ENCODE measurements at places on chromosomes 5 and 9. TPM values are rescaled to one million over a fixed set of nuclear protein-coding genes. Genes with fewer than 3 reads are reported as not detected.

Gene FOXI1
- total RNA-seq = not detected

Gene PDE8B
- total RNA-seq = 0.70 TPM

Gene INSYN2B
- not detected for total RNA-seq

Gene VAV2
- total RNA-seq = 29.4 TPM

Gene TRIM36
- 20.6 TPM for total RNA-seq

Gene FBXL7
- total RNA-seq = 21.4 TPM

Gene ELAVL2
- total RNA-seq = 0.35 TPM

Gene DOCK2
- 7.2 TPM for total RNA-seq

Gene PLCXD3
- total RNA-seq = 1.2 TPM

Gene TMEM161B
- total RNA-seq = 27.8 TPM

Gene KCNMB1
- 1.5 TPM for total RNA-seq

Gene LMNB1
- 14.1 TPM for total RNA-seq

Gene NEUROG1
- total RNA-seq = not detected

Gene TTC33
- 22.6 TPM for total RNA-seq

Gene ZNF366
- 0.96 TPM for total RNA-seq

Gene LHFPL2
- 44.8 TPM for total RNA-seq

Gene BARHL1
- not detected for total RNA-seq

Gene TOPORS
- total RNA-seq = 12.5 TPM

Gene CD180
- 1.3 TPM for total RNA-seq

Gene SHISAL2B
- total RNA-seq = not detected

Gene PAX5
- total RNA-seq = 0.29 TPM

Gene IFNA13
- not detected for total RNA-seq

Gene PCDHA6
- 0.47 TPM for total RNA-seq

Gene SLC1A1
- total RNA-seq = 44.8 TPM

Gene SLC34A3
- total RNA-seq = not detected

Gene MEIKIN
- total RNA-seq = not detected

Gene HBEGF
- 13.1 TPM for total RNA-seq

Gene GMCL2
- not detected for total RNA-seq

Gene C5orf58
- total RNA-seq = not detected

Gene SLC46A2
- total RNA-seq = not detected

Gene PAEP
- total RNA-seq = not detected

Gene DRD1
- total RNA-seq = not detected

Gene TLX3
- total RNA-seq = not detected

Gene FRMD3
- 12.2 TPM for total RNA-seq

Gene FOXD4L4
- total RNA-seq = 0.27 TPM

Gene MROH2B
- not detected for total RNA-seq

Gene DND1
- 1.1 TPM for total RNA-seq

Gene FCN1
- 0.46 TPM for total RNA-seq

Gene PCA3
- total RNA-seq = not detected

Gene PCDHA9
- not detected for total RNA-seq

Gene SPINK1
- 254 TPM for total RNA-seq

Gene DAB2
- total RNA-seq = 75.1 TPM

Gene GABRA6
- not detected for total RNA-seq

Gene TAF11L10
- not detected for total RNA-seq

Data from mucosa of descending colon (tissue), 3 donors.